Spinal cord (tissue), 10 donors: ENCODE measurements at places on chromosomes 2 and 18. TPM values are rescaled to one million over a fixed set of nuclear protein-coding genes. Genes with fewer than 3 reads are reported as not detected.

DNA sequence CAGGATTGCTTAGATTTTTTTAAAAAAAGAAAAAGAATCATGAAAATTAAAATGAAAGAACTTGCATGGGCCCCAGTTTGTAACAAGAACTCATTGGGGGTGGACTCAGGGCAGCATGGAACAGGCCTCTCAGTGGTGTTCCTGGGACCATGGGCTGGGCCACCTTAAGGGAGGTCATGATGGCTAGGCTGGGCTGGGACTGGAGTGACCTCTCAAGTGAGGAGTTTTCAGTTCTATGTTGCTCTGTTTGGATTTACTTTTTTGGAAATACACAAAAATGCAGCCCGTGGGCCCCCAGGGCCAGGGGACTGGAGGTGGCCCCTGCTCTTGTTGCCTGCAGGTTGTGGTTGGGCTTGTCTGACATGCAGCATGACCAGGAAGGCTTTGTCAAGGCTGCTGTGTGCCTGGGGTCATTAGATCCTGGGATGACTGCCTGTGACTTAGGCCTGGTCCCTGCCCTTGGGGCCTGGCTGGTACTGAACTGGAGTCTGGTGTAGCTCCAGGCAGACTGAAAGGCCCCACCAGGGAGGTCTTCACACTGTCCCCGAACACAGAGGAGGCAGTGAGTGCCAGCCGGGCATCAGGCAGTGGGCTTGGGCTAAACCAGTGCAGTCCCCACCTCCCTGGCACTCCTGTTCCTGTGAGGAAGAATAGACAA lies 115.6 kb downstream of the GLI2 start:
- no peak for DNase-seq

DNA sequence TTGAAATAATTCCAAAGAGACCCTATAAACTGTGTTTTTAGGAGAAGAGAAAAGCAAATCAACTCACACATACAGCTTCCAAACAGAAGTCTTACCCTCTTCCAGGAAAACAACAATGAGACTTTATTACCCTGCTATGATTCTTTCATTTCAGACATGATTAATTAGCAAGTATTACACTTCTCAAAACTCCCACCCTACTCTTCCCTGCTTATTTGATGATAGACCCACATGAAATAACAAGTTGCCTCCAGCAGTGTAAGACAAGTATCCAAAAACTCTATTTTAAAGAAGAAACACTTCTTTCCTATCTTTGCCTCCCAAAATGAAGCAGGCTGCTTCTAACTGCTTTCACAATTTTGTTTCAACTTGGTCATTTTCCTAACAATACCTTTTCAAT lies 4.1 kb downstream of the FIGN start:
- DNase-seq, result no peak

OXER1 gene
- total RNA-seq, result 1.1 TPM

DNA sequence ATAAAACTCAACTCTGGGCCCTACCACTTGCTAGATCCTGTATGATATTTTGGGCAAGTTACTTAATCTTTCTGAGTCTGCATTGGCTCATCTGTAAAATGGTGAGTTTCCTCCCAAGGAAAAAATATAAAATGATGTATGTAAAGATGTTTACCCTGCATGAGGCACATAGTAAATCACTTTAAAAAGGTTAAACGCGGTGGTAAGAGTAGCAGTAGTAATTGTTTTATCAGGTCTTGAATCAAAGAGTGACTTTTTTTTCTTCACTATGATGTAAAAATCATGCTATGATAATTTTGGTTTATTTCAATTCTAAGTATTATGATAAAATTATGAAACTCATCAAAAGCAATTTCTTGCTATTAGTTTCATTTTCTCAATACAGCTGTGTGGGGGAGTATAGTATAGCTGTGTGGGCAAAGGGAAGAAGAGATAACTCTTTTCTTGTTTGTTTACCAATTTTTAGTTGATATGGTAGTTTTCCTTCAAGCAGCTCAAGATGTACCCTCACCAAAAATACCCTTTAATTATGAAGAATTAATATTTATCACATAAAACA lies 10.7 kb downstream of the ARHGAP15 start:
- DNase-seq, result no peak

DNA sequence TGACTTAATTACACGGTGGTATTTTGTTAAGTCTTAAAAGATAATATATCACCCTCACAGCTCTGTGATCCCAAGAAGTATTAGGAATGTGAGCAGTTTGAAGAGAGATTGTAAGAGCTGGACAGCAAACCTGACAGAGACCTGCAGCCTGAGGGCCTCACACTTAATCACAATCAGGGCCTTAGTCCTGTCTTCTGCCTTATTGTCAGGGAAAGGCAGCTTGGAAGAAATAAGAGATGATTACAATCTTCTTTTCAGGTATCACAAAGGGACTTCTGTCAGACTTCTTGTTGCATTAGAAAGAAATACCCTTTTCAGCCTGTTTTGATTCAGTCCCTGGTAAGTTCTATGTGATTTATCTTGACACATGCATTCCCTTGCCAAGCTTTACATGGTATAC lies 1433.8 kb upstream of the SLC39A10 start:
- no peak for DNase-seq

DNA sequence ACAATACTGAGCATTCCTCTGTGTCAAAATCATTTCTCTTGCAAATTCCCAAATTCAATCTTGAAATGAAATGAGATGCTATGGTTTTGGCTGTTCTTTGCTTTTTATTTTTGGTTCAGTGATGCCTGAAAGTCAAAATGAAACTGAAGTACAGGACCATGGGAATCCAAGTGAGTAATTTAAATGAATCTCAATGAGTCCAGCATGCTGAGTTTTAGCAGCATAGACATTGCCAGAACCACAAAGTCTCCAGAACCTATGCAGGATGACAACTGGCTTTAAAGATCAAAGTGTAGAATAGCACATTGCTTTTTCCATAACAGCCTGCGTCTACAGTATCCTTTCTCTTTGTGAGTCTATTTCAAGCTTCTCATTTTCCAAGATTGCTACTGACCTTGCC lies 1050.7 kb upstream of the PIK3C3 start:
- DNase-seq, result no peak

DNA sequence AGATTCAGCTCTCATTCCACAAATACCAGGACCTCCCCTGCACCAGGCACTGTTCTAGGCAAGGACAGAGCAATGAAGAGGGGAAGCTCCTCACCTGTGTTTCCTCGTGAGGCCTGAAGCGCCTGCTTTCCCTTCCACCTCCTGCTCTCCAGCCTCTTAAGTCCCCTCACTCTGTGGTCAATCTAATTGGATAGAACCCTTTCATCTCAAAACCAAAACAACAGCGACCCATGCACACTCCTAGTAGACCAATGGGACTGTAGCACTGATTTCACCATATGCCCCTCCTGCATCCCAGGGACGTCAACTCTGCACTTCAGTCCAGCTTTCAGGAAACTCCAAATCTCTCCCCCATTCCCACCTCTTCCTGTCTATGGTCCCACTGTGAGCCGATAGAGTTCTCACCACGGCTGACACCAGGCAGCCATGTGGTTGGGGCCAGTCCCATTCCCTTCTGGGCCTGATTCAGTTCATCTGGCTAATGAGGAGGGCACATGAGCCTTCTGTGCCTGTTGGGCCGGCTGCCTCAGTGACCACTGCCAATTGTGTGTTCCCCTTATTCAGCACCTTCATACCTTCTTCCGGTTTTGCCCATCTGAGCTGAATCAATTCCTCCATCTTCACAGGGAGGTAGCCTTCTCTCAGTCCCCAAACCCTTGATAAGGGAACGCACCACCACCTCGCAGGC lies 33.3 kb upstream of the MAT2A start:
- no peak for DNase-seq

DNA sequence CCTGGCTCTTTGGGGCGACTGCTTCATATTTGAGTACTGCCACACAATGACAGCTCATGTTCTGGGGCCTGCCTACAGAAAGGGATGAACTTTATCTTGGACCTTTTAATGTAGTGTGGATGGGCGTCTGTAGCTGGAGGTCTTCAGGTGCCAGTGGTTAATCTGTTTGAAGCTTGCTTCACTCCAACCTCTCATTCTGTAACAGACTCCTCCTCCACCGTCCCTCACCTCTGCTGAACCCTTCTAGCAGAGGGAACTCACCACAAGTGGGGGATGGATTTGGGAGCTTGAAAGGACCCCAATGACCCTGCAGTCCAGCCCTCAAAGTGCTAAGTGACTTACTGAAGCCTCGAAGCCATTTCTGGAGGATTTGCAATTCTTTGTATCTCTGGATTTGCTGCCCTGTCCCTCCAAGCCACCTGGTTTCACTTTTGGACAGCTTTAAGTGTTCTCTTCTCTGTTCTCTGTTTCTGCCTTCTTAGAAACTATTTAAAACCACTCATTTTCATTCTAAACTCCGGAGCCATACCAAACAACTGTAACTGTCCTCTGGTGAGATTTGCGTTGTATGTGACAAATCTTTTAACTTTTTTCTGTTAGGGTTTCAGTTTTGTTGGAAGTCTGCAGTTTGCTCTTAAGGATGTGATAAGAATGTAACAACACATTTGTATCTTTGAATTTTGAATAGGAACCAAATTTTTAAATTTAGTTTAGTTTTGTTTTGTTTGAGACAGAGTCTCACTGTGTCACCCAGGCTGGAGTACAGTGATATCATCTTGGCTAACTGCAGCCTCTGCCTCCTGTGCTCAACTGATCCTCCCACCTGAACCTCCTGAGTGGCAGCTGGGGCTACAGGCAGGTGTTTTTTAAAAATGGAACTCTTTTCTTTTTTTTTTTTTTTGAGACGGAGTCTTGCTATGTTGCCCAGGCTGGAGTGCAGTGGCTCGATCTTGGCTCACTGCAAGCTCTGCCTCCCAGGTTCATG lies 37.0 kb upstream of the CASP8 start:
- DNase-seq, result no peak

DNA sequence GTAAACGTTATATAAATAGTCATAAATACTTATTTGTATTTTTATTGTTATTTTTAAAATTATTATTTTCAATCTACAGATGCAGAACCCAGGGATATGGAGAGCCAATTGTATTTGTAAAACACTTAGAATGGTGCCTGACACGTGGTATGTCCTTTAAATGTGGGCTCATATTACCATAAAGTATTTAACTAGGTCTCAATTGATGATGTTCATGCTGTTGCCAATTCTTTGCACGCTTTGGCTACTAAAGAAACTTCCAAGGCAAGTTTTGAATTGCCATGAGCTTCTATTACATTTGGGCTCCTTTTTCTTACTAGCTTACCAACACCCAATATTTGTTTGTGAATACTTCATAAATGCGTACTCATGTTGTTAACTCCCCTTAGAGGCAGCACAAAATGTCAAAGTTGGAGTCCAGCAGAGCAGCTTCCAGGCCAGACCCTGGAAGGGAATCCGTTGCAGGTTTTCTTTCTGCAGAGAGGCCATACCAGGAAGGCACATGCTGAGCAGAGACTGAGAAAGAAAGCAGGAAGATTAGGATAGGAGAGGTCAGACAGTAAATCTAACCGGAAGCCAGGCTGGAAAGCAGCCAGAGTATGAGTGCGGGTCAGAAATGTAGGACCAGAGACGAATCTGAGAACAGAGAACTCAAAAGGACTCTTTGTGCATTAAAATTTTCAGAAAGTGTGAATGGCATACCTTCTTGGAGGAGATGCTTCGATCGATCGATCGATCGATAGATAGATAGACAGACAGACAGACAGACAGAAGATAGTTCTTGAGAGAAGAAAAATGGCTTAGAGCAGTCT lies 4.2 kb upstream of the NOSTRIN start:
- DNase-seq, result no peak

DNA sequence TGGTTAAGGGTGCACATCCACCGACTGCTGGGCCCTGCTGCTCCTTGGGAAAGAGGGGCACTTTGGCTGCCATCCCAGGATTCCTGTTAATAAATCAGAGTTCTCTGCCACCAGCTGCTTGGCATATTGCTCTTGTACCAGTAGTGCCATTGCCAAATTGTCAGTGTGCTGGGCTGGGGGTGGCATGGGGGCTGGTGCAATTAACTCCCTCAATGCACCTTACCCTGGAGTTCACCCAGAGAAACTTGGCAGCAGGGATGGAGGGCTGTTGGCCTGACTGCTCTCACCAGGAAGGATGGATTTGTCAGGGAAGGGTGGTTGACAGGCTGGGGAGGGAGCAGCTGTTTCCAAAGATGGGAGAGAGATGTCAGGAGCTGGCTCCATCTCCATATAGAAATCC lies 94.6 kb upstream of the SKOR2 start:
- no peak for DNase-seq

GRCh38 chr2:196076778-196077568 lies 8.3 kb upstream of the DNAH7 start:
- DNase-seq, result no peak
